ENCODE measurements at places on chromosomes 7 and 10.

DNA sequence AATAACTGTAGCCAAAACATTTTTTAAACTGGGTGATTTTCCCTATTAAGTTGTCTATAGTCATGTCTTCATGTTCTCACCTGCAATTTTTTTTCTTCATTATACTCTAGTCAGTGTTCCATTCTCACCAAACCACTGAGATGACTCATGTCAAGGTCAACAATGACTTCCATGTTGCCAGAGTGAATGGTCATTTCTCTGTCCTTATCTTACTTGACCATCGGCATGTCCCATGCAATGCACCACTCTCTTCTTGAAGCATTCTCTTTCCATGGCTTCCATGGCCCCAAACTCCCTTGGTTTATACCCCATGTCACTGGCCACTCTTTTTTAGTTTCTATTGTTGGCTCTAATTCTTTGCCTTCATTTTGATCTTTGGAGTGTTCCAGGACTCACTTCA, 173.9 kb downstream of the PPP1R17 start:
- no peak overlapping the region for H3K27ac ChIP-seq
- no peaks in the 10 kb centered on the region for H3K4me1 ChIP-seq
- H3K27me3 ChIP-seq, result no peaks in the 10 kb centered on the region
- no peaks in the 10 kb centered on the region for H3K36me3 ChIP-seq

GRCh38 chr7:158633055-158633956, 45.7 kb upstream of the PTPRN2 start:
- no peak for DNase-seq
- H3K27ac ChIP-seq, result no peak overlapping the region
- H3K27me3 ChIP-seq, result no peaks in the 10 kb centered on the region
- no peak overlapping the region for H3K4me3 ChIP-seq
- peaks cover 4% of the 10 kb centered on the region for H3K4me1 ChIP-seq

DNA sequence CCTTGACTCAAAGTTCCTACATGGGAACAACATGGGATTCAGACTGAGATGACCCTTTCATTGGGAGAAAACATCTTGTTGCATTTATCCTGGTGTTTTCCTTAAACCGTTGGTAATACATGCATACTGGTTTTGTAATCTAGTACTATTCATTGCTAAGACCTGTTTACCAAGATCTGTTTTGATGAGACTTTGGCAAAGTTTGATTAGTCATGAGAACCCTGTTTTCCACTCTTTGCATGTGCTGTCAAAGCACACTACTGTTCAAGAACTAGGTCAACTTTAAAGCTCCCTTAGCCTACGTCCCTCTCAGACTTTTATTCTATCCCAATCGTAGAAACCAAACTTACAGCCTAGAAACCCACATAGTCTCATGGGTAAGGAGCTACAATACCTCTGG, 650.9 kb downstream of the GATA3 start:
- no peaks in the 10 kb centered on the region for H3K4me1 ChIP-seq
- no peak overlapping the region for H3K4me3 ChIP-seq
- no peaks in the 10 kb centered on the region for H3K27me3 ChIP-seq
- H3K27ac ChIP-seq, result no peak overlapping the region
- DNase-seq, result no peak

DNA sequence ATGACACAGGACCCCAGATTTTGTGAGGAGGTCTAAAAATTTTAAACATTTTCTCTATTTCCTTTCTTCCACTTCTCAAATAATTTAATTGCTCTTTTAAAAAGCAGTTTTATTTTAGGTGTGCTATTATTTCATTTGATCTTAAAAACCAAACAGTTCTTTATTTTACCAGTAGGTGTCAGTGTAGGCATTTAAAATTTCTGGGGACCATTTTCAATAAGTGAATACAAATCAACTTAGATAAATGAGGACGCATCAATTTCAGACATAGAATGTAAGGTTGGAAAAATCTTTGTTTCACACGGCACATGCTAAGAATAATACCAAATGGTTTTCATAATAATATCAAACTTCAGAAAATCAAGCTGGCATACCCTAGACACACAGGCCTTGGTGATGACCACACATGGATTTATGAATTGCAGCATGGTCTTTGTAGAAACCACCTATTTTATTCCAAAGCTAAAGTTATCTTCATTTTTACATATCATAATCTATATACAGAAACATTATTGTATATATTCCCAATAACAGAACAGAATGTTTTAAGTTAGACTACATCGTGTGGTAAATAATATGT, 127.6 kb upstream of the SLC26A5 start:
- H3K4me1 ChIP-seq, result no peaks in the 10 kb centered on the region
- H3K27ac ChIP-seq, result no peak overlapping the region
- H3K36me3 ChIP-seq, result no peaks in the 10 kb centered on the region
- no peak overlapping the region for H3K4me3 ChIP-seq
- no peak for DNase-seq

DNA sequence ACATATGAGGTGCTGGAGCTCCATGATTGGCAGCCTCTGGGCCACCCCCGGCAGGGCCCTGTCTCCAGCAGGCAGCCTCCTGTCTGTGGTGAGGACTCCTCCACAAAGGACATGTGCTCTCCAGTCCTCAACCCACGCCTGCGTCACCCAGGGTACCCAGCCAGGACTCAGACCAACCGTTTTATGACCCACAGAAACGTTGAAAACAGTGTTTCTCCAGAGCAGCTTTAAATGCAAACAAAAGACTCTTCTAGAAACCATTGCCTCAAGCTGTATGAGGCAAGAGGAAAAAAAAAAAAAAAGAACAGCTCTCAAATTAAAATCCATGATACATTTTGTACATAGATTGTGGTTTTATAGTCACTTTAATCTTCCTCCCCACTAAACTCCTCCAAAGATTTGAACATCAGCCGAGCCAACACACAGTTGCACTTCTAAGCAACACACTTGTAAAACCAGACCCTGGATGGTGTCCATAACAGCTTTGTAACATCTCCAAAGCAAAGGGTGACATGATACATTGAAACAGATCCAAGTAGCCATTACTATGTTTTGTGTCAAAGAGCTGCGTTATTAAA, 175.0 kb upstream of the LYZL2 start:
- no peaks in the 10 kb centered on the region for H3K4me1 ChIP-seq
- no peaks in the 10 kb centered on the region for H3K36me3 ChIP-seq
- no peak overlapping the region for H3K4me3 ChIP-seq
- no peak for DNase-seq
- peak overlapping the region; percentile 12 for H3K27ac ChIP-seq
- H3K27me3 ChIP-seq, result no peaks in the 10 kb centered on the region

GRCh38 chr7:96306385-96307125, 15.3 kb downstream of the SLC25A13 start:
- DNase-seq, result no peak
- H3K4me1 ChIP-seq, result no peaks in the 10 kb centered on the region
- H3K27me3 ChIP-seq, result no peaks in the 10 kb centered on the region
- no peak overlapping the region for H3K27ac ChIP-seq
- no peak overlapping the region for H3K4me3 ChIP-seq

DNA sequence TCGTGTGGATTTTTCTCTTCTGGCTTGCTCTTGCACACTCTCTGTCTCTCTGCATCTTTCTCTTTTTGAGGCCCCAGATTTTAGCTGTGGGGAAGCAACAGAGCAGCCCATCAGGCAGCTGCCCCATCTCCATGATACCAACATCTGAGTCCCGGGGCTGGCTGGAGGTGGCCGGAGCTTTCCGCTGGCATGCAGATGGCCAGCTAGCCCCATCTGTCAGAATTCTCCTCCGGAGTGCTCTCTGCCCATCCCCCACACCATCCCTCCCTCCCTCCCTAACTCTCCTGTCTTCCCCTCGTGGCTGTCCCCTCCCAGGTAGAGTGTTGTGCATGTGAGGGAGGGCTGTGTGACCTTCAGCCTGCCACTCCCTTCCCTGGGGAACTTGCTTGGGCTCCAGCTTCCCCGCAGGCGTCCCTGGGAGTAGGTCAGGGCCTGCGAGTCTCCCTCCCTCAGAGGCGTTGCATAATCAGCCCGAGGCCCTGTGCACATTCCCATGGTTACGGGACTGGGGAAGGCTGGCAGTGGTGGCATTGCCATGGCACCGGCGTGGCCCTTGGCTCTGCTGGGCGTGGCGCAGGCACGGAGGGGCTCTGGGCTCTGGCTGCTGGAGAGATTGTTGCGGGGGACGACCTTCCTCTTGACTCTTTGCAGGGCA, 24.7 kb downstream of the GHRHR start:
- no peaks in the 10 kb centered on the region for H3K36me3 ChIP-seq
- DNase-seq, result no peak
- H3K27ac ChIP-seq, result no peak overlapping the region
- H3K4me1 ChIP-seq, result no peaks in the 10 kb centered on the region
- no peaks in the 10 kb centered on the region for H3K27me3 ChIP-seq

DNA sequence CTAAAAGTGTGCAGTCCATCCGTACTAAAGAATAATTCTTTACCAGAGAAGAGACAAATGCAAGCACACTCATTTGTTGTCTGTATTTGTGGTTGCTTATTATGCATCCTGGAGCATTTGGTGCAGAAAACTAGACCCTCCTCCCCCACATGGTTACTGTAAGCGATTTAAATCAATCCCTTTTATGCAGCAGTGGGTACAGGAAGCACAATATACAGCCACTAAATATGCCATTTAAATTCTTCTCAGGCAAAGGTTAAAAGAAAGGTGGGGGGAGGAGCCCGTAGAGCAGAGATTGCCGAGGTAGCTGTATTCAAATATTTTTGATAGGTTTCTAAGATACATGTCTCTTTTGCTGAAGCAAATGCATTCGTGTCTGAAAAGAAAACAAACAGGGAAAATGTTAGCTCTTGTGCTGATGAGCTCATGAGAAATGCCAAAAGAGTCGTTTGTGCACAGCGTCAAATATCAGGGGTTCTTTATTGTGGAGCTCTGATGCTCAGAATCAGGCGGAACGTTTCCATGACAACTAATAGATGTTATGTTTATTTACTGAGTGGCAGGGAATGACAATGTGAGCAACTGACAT, 131.3 kb upstream of the NPVF start:
- H3K27ac ChIP-seq, result no peak overlapping the region
- H3K36me3 ChIP-seq, result no peaks in the 10 kb centered on the region
- H3K4me1 ChIP-seq, result no peaks in the 10 kb centered on the region
- DNase-seq, result no peak
- H3K27me3 ChIP-seq, result no peaks in the 10 kb centered on the region
- no peak overlapping the region for H3K4me3 ChIP-seq

- no peak overlapping the region for H3K4me3 ChIP-seq
- H3K27ac ChIP-seq, result no peak overlapping the region
- H3K36me3 ChIP-seq, result no peaks in the 10 kb centered on the region
- H3K27me3 ChIP-seq, result no peaks in the 10 kb centered on the region
- no peaks in the 10 kb centered on the region for H3K4me1 ChIP-seq
- DNase-seq, result no peak
Measured at GRCh38 chr7:149794661-149795060, 21.3 kb upstream of the ZNF467 start.

GRCh38 chr7:107948645-107949442, 54.1 kb downstream of the LAMB1 start:
- no peaks in the 10 kb centered on the region for H3K27me3 ChIP-seq
- H3K27ac ChIP-seq, result peak overlapping the region; percentile 74
- H3K4me1 ChIP-seq, result peaks cover 39% of the 10 kb centered on the region
- peaks cover 6% of the 10 kb centered on the region for H3K36me3 ChIP-seq

DNA sequence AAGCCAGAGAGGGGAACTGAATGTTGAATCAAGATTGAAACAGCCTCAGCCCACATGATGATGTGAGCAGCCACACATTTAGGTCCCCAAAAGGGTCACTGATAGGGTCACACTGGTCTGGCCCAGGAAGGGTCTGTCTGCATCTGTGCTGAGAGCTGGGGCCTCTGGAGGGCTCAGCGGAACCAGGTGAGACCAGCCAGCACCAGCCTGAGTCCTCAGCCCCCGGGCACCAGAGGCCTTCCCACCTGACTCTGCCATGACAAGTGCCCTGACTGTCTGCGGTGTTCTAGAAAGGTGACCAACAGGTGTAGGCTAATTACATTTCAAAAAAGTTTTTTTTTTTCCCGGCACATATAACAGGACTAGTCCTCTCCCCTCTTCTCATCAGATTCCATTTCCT, 76.2 kb downstream of the WDR11 start:
- DNase-seq, result peak; percentile 41
- no peak overlapping the region for H3K27ac ChIP-seq
- no peaks in the 10 kb centered on the region for H3K36me3 ChIP-seq

Measured in ascending aorta (tissue), 2 donors.